ENCODE measurements at places on chromosomes 2 and 18.

- no peak for DNase-seq
Observed at GRCh38 chr2:114032705-114033104, 142.8 kb downstream of the ACTR3 start.

- no peak for DNase-seq
Observed at GRCh38 chr18:79309614-79310358, 85.9 kb upstream of the NFATC1 start.

GRCh38 chr2:25313711-25314513 is 27.8 kb downstream of the DNMT3A start:
- DNase-seq, result no peak

GRCh38 chr2:232779934-232780333 is 3.6 kb upstream of the KCNJ13 start:
- no peak for DNase-seq

GRCh38 chr18:46754661-46755292 is 2.1 kb downstream of the ST8SIA5 start:
- DNase-seq, result no peak

- peak; percentile 65 for DNase-seq
Observed at GRCh38 chr2:62208758-62209114, 12.8 kb downstream of the B3GNT2 start.

DNA sequence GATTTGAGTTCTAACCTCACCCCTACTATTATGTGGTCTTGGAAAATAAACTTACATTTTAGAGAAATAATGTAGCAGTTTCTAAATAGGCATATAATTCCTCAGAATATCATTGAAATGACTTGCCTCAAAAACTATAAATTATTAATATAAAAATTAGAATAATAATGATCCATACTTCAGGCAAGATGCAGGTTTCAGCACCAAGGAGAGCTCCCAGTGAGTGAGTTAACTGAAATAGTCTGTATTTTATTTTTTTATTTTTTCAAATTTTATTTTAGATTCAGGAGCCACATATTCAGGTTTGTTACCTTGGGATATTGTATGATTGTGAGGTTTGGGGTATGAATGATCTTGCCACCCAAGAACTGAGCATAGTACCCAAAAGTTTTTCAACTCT is 472.2 kb upstream of the DCC start:
- DNase-seq, result no peak

DNA sequence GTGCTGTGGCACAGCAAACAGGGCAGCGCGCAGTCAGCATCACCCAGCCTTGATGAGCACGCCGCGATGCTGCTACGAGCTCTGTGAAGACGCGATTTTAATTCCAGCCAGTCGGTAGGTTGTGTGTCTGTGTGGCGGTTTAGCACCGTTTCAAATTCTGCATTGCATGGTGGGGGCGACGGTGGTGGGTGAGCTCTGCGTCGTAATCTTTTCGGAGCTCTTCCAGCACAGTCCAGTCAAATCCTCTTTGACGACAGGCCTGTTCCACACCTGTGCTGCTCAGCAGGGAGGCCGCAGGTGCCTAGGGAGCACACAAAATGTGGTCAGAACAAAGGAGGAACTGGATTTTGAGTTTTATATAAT is 8.6 kb downstream of the ALLC start:
- DNase-seq, result no peak

DNA sequence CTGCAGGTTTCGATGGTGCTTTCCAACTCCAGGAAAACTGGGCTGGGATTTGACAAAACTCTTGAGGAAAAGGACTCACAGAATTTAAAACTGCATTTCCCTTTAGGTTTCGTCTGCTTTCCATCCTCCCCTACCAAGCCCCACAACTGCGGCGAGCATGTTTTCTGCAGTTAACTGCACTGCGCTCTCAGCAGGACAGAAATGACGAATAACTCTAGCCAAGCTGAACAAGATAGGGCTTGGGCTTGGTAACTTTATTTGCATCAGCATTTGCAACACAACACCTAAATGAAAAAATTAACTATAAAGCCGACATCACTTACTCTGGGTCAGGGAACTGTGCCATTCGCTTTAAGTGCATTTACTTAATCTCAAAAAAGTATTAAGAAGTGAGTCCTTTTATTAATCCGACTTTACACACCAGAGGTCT is 669 bp upstream of the PIKFYVE start:
- DNase-seq, result peak; percentile 39

DNA sequence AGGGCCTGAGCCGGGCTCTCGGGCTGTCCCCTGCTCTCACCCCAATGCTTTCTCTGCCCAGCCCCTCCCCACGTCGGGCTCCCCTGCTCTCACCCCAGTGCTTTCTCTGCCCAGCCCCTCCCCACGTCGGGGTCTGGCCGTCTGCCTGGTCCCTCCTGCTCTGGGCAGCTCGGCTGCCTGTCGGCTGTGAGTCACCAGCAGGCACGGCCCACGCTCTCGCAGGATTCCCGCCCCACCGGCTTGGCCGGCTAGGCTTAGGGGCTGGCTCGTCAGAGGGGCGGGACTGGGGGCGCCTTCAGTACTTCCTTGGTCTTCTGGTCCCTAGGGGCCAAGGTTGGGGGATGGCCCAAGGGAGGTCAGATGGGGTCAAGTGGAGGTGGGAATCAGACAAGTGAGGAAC is 3.3 kb downstream of the BOK start:
- no peak for DNase-seq

GRCh38 chr2:224523626-224524577 is 61.3 kb downstream of the CUL3 start:
- DNase-seq, result no peak

DNA sequence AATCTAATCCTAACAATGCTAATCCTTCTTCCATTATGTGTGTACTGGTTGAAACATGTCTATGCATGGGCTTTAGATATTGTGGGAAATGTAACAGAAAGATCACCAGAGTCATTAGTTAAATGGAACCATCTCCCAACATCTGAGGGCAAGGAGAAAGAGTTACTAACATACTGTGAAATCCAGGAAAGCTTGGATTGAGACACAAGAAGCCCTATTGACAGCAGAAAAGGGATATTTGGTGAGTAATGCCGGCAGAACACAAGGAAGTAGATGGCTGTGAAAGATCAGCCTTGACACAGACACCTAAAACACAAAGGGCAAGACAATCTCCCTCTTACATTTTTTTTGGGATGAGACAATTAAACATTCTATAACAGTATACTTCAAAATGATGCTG is 28.5 kb upstream of the LAMA1 start:
- no peak for DNase-seq

- no peak for DNase-seq
Observed at GRCh38 chr2:95709831-95710230, 118.0 kb downstream of the TRIM43 start.

GRCh38 chr2:132936791-132937190 is 266.8 kb upstream of the LYPD1 start:
- no peak for DNase-seq

DNA sequence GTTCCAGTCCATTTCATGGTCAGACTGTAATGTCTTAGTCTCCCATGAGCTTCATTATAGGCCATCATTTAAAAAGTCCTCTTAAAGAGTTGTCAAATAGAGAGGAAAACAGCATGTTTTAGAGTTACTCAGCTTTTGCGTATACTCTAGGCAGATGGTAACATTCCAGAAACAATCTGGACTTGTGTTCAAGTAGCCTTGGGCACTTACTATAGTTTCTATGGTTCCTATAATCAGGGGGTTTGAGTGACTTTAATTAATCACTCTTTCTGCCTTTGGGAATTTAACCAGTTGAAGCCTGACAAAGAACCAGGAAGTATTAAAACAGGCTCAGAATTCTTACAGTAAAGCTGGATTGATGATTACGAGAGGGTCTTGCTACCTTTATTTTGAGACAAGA is 42.1 kb upstream of the SCN7A start:
- no peak for DNase-seq

DNA sequence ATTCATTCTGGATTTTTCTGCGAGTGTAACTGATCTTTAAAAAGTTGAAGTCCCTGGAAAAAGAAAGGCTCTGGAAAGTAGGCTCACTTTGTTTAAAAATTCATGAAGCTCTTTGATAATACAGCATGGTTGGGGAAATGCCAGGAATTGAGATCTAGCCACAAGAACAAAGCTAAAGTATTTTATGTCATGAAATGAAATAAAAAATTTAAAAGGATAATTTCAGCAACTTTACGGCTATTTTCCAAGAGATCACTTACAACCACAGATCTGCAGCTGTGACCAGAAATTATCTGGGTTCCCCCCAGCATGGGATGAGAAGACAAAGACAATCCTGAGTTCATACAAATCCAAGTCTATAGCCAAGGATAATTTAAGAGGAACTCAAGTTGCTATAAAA is 25.3 kb upstream of the RFX8 start:
- DNase-seq, result no peak

- peak; percentile 27 for DNase-seq
Observed at GRCh38 chr2:203763241-203763937, 57.0 kb downstream of the CD28 start.

DNA sequence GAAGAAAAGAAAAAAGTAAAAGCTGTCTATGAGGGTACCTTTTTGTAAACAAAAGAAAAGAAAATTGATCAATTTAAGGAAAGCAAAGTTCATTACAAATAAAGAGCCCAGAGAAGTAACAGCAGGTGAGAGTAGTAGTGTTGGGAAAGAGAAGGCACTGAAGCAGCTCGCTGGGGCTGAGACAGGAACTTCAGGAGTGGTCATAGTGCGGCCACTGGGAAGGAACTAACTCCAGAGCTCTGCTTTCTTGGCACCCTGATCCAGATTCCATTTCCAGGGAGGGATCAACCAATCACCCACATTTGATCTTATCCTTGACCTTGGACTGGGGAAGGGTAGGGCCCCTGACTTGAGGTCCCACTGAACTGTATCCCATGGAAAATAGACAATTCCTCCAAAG is 617.6 kb downstream of the CPS1 start:
- no peak for DNase-seq

GRCh38 chr2:98156304-98156703 is 69.3 kb downstream of the VWA3B start:
- no peak for DNase-seq

- peak; percentile 51 for DNase-seq
Observed at GRCh38 chr2:219509780-219510511, 4.3 kb upstream of the ASIC4 start.

DNA sequence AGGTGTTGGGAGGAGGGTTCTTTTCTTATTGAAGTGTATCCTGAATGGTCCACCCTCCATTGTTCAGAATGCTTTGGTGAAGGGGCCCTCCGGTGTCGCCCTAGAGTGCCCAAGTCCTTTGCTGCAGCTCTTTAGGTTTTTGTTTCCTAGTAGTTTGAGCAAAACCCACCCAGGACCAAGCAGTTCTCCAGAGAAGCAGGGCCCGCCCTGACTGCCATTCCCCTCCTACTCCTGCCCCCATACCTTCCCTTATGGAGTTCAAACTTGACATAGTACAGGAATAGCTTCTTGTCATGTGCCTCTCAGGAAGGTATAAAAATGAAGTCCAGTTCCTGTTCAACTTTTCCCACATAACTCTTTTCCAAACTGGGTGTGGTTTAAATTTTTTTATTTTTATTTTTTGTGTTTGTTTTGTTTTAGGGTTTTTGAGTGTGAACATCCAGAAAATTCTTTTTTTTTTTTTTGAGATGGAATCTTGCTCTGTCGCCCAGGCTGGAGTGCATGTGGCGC is 5.6 kb downstream of the MERTK start:
- no peak for DNase-seq

DNA sequence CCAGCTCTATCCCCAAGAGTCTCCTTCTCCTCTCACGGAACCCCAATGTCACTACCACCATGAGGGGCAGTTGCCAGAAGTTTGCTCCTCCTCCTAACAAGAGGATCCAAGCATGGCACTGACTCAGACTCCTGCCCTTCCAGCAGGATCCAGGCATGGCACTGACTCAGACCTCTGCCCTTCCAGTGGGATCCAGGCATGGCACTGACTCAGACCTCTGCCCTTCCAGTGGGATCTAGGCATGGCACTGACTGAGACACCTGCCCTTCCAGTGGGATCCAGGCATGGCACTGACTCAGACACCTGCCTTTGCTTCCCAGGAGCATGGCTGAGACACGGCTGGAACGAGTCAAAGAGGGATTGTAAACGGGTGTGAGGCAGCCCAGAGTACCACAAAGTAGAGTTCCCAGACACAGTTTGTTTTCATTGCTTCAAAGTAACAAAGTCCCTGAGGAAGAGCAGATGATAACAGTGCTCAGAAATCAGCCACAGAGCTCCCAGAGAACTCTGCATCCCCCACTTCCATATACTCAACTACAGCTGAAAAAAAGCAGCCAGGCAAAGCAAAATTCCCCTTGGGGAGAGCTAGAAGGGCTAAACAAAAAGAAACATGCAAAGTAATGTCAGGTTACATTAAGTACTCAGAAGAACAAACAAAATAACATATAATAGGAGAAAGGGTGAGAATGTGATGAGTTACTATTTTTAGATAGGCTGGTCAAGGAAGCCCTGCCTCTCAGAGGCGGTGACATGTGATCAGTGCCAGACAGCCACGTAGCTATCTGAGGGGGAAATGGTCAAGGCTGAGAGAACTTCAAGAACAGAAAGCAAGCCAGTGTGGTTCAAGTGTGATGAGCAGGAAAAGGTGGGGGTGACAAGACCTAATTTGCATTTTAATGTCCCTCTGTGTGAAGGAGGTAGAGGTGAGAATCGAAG is 3.0 kb downstream of the BUB1 start:
- DNase-seq, result peak; percentile 27

- DNase-seq, result no peak
Observed at GRCh38 chr18:46411867-46412690, 244.9 kb downstream of the LOXHD1 start.

DNA sequence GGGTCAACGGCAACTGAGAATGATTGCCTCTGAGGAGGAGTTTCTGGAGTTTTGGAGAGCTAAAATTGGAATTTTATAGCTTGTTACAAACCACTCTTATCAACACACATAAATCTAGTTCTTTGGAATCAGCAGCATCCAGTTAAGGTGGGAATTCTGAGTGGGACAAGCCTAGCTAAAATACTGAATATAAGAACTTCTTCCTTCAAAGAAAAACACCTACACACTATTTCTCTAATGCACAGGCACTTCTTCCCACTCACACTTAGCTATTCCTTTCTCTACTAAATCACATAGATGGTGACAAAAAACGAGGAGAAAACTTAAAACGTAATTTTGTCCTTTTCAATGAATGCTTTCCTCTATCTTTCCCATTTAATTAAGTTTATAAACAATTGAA is 43.4 kb downstream of the FAM98A start:
- no peak for DNase-seq

DNA sequence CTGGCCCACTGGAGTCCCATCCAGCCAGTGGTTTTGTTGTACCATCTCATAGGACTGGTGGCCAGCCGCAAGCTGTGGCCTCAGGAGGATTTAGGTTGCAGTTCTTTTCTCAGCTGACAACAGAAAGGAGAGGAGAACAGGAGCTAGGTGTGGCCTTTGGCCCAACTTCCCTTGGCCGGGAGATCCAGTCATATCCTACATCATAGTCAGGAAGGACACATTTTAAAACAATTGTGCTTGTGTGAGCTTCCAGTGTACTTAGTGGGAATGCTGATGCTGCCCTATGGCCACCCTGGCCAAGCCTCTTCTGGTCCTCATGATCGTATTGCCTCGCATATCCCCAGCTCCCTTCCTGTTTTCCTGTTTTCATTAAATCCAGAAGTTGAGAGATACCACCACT is 98.1 kb downstream of the WDSUB1 start:
- no peak for DNase-seq

DNA sequence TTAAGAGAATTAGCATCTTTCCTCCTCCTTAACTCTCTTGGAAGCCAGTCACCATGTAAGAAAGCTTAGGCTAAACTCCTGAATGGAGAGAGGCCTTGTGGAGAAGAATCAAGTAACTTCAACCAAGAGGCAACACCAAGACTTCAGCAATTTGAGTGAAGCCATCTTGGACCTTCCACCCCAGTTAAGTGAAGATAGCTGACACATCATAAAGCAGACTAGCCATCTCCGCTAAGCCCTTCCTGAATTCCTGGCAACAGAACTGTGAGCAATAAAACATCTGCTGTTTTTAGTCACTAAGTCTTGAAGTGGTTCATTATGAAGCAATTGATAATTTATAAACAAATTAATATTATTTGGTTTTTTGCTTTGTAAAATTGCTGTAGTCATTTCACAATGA is 1.5 kb upstream of the ZNF397 start:
- DNase-seq, result no peak
